ENCODE measurements at places on chromosomes 1 and 21. TPM values are rescaled to one million over a fixed set of nuclear protein-coding genes. Genes with fewer than 3 reads are reported as not detected.

GRCh38 chr1:190847166-190847565 lies 369.5 kb upstream of the BRINP3 start:
- no peak for DNase-seq

TAL1 gene
- not detected for total RNA-seq

BMP8B gene
- total RNA-seq = 1.5 TPM

KRTAP21-2 gene
- not detected for total RNA-seq
